ENCODE measurements at places on chromosomes 7 and 10.

DNA sequence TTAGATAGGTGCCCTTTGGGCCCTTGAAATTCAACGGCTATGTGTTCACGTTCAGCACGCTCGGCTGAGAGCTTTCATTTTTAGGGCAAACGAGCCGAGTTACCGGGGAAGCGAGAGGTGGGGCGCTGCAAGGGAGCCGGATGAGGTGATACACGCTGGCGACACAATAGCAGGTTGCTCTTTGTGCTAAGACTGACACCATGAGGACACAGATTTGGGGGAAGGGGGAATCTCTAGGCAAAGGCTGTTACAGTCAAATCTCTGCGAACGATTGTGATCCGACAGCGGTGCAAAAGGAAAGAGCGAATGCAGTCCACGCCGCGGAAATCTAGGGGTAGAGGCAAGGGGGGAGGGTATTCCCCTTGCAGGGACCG, 667 bp downstream of the KLLN start:
- DNase-seq, result no peak

DNA sequence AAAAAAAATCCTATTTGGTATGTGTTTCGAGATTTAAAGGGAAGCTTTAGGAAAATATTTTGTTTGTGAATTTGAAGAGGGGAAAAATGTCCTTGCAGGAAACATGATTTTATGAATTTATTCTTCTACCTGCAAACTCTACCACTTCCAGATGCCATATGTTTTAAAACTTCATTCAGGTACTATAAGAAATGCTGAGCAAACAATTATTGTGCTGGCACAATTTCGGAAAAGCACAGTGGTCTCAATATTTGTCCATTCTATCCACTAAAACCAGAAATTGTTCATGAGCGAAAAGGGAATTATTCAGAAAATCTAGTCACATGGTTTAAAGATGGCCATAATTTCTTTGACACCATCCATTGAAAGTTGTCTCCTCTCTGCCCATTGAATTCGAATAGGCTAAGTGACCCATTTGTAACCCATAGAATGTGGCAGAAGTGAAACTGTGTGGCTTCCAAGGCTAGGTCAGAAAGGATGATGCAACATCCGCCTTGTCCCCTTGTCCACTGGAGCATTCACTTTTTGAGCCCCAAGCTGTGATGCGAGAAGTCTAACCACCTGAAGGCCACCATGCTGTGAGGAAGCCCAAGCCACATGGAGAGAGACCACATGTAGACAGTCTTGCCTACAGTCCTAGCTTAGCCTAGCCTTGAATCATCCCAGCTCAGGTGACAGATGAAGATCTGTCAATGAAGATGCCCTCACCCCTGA, 189.8 kb upstream of the PRKCQ start:
- DNase-seq, result no peak

GRCh38 chr7:16923019-16923418, 41.2 kb upstream of the AGR3 start:
- DNase-seq, result no peak

DNA sequence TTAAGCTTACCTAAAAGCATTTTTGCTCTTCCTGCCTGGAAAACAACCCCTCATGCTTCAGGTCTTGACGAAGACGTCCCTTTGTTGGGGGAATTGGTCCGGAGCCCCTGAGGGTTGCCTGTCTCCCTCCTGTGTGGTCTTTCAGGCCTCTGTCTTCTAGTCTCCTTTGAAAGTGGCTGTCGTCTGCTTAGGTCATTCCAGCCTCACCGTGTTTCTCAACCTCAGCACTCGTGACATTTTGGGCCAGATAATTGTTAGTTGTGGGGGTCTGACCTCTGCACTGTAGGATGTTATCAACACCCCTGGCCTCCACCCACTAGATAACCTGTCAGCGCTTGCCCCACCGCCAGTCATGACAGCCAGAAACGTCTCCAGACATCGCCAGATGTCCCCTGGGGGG, 219.1 kb downstream of the TCF7L2 start:
- no peak for DNase-seq

GRCh38 chr10:102634686-102635085, 9.6 kb upstream of the TRIM8 start:
- DNase-seq, result no peak

GRCh38 chr7:30462179-30462578, 16.4 kb downstream of the NOD1 start:
- no peak for DNase-seq

GRCh38 chr7:143393267-143394041, 12.3 kb downstream of the ZYX start:
- no peak for DNase-seq

- no peak for DNase-seq
Observed at GRCh38 chr7:143042159-143042789, 9.9 kb upstream of the OR6V1 start.
